ENCODE measurements at places on chromosomes 3 and 15.

DNA sequence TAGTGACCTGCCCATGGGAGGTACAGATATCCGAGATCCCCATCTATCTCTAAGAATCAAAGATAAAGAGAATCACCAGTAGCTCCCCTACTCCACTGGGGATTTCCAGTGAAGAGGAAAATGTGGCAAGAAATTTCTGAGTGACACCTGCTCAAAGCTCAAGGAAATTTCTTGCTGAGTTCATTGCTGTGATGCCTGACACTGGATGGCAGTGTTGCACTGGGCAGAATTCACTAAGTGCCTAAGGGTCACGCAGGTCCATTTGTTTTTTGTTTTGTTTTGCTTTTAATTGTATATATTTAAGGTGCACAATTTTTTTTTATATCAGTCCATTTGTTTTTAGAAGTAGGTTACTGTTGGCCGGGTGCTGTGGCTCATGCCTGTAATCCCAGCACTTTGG is 109.5 kb upstream of the KCNAB1 start:
- DNase-seq = no peak

GRCh38 chr15:64026591-64026990 is 19.7 kb downstream of the DAPK2 start:
- no peak for DNase-seq

GRCh38 chr3:126474498-126475412 is 936 bp downstream of the ZXDC start:
- DNase-seq = no peak

- DNase-seq = no peak
Observed at GRCh38 chr15:31320022-31320421, 6.6 kb upstream of the KLF13 start.

- DNase-seq = no peak
Observed at GRCh38 chr3:50414616-50415015, 55.3 kb upstream of the TMEM115 start.

GRCh38 chr3:24375947-24376384 is 118.7 kb downstream of the THRB start:
- DNase-seq = no peak

DNA sequence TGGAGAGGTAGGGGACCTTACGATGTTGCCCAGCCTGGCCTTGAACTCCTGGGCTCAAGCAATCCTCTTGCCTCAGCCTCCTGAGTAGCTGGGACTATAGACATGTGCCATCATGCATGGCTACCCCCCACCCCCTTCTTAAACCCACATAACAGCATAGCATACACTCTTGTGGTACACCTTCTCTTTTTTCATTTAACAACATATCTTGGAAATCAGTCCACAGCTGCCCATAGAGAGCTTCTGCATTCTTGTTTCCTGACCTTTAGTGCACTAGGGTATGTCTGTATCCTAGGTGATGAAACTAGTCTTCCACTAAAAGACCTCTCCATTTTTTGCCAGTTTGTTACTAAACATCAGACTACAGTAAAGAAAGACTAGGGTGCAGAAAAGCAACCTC is 33.0 kb downstream of the SLC28A1 start:
- DNase-seq = no peak

DNA sequence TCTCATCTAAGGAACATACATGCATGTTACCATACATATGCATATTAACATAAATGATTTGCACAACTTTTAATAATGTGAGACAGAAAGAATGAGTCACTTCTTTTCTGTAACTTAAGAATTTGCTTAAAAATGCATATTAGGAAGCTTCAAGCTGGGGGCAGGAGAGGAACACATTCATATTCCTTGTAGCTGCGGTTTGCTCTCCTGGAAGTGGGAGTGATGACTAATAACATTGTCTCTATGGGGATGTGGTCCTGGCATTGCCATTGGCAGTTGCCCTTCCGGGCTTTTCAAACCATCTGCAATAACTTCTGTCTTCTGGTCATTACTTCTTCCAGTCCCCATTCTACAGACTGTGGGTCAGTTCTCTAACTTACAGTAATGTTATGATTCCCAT is 15.6 kb downstream of the CHST2 start:
- DNase-seq = peak; percentile 98

GRCh38 chr3:17753632-17753992 is 11.2 kb upstream of the TBC1D5 start:
- DNase-seq = no peak

- no peak for DNase-seq
Observed at GRCh38 chr3:55159711-55160110, 231.9 kb upstream of the LRTM1 start.

Measured in fibroblast of skin of right quadriceps (primary cell).